Choroid plexus epithelial cell (primary cell): ENCODE measurements at places on chromosomes 3 and 15.
A peak's percentile ranks its signal among the peaks of the same experiment; 100 is the strongest.

DNA sequence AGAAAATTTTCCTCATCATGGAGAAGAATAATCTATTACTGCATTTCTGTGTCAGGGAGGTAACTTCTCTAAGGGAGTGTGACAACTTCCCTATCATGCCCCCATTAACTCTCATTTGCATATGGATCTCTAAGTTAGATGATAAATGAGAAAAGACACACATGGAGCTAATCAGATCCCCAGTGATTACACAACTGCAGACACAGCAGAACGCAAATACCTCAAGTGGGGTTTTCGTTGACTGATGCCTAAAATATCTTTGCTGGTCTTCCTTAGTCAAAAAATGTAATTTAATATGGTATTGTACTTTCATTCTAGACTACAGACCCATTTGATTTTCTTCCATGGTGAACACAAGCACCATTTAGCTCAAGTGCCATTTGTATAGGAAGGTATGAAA lies 630.5 kb downstream of the TBL1XR1 start:
- no peak for DNase-seq

- peak; percentile 100 for DNase-seq
These were observed 57.5 kb upstream of the LMCD1 start for GRCh38 chr3:8443829-8444791.

- DNase-seq = no peak
These were observed 90.5 kb downstream of the LPP start for GRCh38 chr3:188244395-188244861.

GRCh38 chr15:32861761-32862160 lies 144.0 kb downstream of the GREM1 start:
- peak; percentile 93 for DNase-seq

GRCh38 chr3:28019740-28020139 lies 221.7 kb upstream of the CMC1 start:
- DNase-seq = no peak

DNA sequence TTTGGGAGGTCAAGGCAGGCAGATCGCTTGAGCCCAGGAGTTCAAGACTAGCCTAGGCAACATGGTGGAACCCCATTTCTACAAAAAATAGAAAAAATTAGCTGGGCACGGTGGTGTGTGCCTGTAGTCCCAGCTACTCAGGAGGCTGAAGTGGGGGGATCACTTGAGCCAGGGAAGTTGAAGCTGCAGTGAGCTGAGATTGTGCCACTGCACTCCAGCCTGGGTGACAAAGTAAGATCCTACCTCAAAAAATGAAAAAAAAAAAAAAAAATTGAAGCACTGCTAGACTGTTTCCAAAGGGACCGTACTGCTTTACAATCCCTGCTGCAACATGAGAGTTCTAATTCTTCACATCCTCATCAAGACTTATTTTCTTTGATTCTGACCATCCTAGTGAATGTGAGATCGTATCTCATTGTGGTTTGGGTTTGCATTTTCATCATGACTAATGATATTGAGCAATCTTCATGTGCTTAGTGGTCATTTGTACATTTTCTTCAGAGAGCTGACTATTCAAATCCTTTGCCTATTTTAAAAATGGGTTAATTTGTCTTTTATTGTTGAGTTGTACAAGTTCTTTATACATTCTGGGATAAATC lies 10.8 kb downstream of the CMTM8 start:
- peak; percentile 95 for DNase-seq

DNA sequence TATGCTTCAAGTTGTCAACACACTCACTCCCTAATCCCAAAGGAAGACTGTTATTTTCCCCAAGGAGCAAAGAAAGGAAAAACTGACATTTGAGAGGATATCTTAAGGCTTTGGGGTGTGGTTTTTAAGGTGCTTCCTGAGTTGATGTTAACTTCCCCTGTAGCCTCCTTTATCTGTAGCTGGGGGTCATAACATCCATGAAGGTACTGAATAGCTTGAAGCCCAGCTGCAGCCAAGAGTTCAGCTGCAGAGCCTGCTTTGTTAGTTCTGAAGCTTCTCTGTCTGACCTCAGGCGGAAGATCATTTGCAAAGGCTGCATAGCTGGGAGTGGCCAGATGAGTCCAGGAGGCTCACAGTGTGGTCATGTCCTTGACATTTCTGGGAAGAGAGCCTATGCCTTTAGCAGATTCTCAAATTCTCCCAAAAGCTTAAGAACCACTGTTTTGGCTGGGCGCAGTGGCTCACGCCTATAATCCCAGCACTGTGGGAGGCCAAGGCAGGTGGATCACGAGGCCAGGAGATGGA lies 165.4 kb downstream of the SV2B start:
- DNase-seq = no peak

GRCh38 chr15:75655931-75656330 lies 8.2 kb downstream of the SNX33 start:
- DNase-seq = no peak

DNA sequence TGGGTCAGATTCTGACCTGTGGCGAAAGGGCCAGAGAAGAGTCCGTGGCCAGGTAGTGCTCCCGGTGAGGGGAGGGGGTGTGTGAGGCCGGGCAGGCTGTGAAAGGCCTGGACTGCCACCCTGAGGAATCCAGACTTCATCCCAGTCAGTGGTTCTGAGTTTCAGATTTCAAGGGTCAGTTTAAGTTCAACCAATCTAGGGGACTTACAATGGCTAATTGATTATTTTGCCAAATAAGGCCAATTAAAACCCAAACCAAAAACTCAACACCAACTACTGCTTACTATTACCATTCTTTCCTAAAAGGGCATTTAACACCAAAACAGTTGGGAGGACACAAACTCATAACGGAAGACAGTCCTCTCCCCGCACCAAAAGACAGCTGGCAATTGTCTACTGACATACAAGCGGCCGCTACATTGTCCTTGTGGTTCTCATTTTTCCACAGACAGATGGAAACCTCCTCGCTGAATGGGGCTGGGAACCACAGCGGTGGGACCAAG lies 30.5 kb downstream of the TMEM44 start:
- DNase-seq = peak; percentile 65

DNA sequence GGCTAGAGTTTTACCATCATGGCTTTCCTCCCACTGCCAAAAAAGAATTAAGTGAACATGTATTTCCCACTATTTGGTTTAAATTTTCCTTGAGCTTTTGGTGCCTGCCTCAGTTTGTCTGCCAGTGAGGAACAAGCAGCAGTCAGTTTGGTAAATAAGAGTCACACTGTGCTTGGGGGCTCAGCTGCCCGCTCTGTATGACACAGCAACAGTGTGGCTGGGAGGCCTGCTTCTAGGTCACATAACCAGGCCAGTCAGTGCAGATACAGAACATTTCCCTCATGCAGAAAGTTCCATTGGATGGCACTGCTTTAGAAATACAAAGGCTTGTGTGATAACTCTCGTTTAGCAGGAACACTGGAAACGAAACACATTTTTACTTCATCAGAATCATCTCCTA lies 25.7 kb downstream of the FYCO1 start:
- no peak for DNase-seq

DNA sequence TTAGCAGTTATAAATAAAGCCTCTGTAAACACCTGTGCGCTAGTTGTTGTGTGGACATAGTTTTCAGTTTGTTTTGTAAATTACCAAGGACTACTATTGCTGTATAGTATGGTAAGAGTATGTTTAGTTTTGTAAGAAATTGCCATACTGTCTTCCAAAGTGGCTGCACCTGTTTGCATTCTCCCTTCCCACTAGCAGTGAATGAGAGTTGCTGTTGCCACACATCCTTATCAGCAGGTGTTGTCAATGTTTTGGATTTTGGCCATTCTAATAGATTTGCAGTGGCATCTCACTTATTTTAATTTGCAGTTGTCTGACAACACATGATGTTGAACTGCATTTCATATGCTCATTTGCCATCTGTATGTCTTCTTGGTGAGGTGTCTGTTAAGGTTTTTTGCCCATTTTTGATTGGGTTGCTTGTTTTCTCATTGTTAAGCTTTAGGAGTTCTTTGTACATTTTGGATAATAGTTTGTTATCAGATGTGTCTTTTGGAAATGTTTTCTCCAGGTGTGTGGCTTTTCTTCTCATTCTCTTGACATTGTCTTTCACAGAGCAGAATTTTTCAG lies 14.9 kb downstream of the TCAIM start:
- DNase-seq = no peak

DNA sequence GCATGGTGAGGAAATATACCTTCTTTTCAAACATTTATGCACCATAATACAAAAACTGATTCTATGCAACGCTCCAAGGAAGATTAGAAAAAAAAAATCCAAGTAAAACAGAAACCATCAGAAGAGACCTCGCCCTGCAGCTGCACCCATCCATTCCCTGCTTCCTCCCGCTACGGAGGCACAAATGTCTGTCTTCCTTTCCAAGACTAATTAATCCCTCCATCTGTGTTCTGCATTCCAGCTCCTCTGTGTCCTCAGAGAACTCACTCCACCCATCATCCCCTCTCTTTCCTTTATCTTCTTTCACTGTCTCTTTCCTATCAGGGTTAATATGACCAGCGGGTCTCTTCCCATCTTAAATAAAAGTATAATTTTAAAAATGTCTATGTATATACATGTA lies 196.1 kb downstream of the ADAMTSL3 start:
- DNase-seq = no peak
